Heart right ventricle (tissue), 16 donors: ENCODE measurements at places on chromosomes 6 and 20. TPM values are rescaled to one million over a fixed set of nuclear protein-coding genes. Genes with fewer than 3 reads are reported as not detected.
A peak's percentile ranks its signal among the peaks of the same experiment; 100 is the strongest.

GRCh38 chr20:37669062-37669772 lies 24.6 kb upstream of the CTNNBL1 start:
- H3K27me3 ChIP-seq: peaks cover 32% of the 10 kb centered on the region
- no peak overlapping the region for H3K4me3 ChIP-seq
- H3K4me1 ChIP-seq: no peaks in the 10 kb centered on the region
- H3K36me3 ChIP-seq: no peaks in the 10 kb centered on the region

- no peaks in the 10 kb centered on the region for H3K27me3 ChIP-seq
- no peak overlapping the region for H3K4me3 ChIP-seq
- no peaks in the 10 kb centered on the region for H3K36me3 ChIP-seq
- H3K4me1 ChIP-seq: peaks cover 37% of the 10 kb centered on the region
- peak; percentile 20 for DNase-seq
- H3K27ac ChIP-seq: peak overlapping the region; percentile 30
Observed at GRCh38 chr20:47118206-47118605, 223.6 kb downstream of the EYA2 start.

GRCh38 chr6:64256483-64256882 lies 620.9 kb downstream of the PHF3 start:
- no peak overlapping the region for H3K4me3 ChIP-seq
- DNase-seq: no peak
- H3K27ac ChIP-seq: no peak overlapping the region
- no peaks in the 10 kb centered on the region for H3K36me3 ChIP-seq

GRCh38 chr6:23927935-23928334 lies 198.1 kb upstream of the NRSN1 start:
- H3K36me3 ChIP-seq: no peaks in the 10 kb centered on the region
- no peak overlapping the region for H3K4me3 ChIP-seq
- H3K4me1 ChIP-seq: no peaks in the 10 kb centered on the region
- peaks cover 3% of the 10 kb centered on the region for H3K27me3 ChIP-seq
- H3K27ac ChIP-seq: no peak overlapping the region

GRCh38 chr6:107807196-107807811 lies 16.8 kb downstream of the SCML4 start:
- peaks cover 6% of the 10 kb centered on the region for H3K4me1 ChIP-seq
- no peaks in the 10 kb centered on the region for H3K27me3 ChIP-seq
- H3K36me3 ChIP-seq: no peaks in the 10 kb centered on the region

GRCh38 chr20:38134427-38135270 lies 30.4 kb downstream of the TGM2 start:
- peaks cover 51% of the 10 kb centered on the region for H3K4me1 ChIP-seq
- no peaks in the 10 kb centered on the region for H3K27me3 ChIP-seq
- H3K36me3 ChIP-seq: peaks cover 59% of the 10 kb centered on the region
- peak; percentile 53 for DNase-seq

DNA sequence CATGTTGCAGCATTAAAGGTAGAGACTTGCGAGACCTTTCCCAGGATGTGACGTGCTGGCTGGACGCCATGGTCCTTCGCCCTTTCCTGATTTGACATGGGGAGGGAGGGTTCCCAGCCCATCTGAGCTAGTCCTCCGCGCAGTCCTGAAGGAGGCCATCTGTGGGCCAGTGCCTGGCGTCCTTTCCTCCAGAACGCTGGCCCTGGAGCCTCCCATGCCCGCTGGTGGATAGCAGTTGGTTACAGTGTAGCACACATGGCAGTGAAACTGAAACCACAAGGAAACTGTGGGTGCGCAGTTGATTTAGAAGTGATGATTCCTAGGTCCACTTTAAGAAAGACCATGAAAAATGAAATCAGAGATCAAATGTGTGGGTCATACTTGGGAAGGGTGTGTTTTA lies 193.7 kb downstream of the CDH4 start:
- H3K36me3 ChIP-seq: no peaks in the 10 kb centered on the region
- no peak overlapping the region for H3K4me3 ChIP-seq
- H3K4me1 ChIP-seq: no peaks in the 10 kb centered on the region
- no peak overlapping the region for H3K27ac ChIP-seq
- DNase-seq: no peak
- peaks cover under 1% of the 10 kb centered on the region for H3K27me3 ChIP-seq

GRCh38 chr6:119028091-119028490 lies 50.4 kb downstream of the FAM184A start:
- H3K36me3 ChIP-seq: no peaks in the 10 kb centered on the region
- H3K27ac ChIP-seq: no peak overlapping the region
- no peak overlapping the region for H3K4me3 ChIP-seq
- no peaks in the 10 kb centered on the region for H3K4me1 ChIP-seq
- no peak for DNase-seq

DNA sequence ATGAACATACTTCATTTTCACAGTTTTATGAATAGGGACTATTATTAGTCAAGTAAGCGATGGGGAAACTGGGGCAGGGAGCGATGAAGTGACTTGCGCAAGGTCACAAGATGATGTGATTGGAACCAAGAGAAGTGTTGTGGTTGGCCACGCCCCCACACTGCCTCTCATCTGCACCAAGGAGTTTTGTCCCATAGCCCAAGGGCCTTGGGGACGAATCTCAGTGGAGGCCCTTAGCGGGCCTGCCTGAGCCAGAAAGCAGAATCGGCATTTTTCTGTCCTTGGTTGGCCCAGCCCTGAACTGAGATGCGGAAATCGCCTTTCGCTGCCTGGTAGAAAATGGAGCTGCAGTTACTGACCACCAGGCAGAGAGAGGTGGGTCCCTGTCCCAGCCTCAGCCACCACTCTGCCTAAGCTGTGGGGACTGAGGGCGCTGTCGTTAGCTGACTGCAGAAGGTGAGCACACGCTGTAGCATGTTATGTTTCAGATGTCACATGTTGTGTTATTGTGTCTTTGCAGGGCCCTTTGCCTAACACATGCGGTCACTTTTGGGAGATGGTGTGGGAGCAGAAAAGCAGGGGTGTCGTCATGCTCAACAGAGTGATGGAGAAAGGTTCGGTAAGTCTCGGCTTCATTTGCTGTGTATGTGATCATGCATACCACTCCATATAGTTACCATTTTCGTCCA lies 57.8 kb downstream of the PTPN1 start:
- peaks cover 59% of the 10 kb centered on the region for H3K4me1 ChIP-seq
- H3K27me3 ChIP-seq: no peaks in the 10 kb centered on the region
- H3K27ac ChIP-seq: no peak overlapping the region
- peaks cover 53% of the 10 kb centered on the region for H3K36me3 ChIP-seq

BANF2 gene
- not detected for total RNA-seq

LTA gene
- total RNA-seq: not detected

HLA-F gene
- 191 TPM for total RNA-seq

ATP6V1G2 gene
- total RNA-seq: 2.0 TPM
